ENCODE measurements at places on chromosomes 6 and 20.

DNA sequence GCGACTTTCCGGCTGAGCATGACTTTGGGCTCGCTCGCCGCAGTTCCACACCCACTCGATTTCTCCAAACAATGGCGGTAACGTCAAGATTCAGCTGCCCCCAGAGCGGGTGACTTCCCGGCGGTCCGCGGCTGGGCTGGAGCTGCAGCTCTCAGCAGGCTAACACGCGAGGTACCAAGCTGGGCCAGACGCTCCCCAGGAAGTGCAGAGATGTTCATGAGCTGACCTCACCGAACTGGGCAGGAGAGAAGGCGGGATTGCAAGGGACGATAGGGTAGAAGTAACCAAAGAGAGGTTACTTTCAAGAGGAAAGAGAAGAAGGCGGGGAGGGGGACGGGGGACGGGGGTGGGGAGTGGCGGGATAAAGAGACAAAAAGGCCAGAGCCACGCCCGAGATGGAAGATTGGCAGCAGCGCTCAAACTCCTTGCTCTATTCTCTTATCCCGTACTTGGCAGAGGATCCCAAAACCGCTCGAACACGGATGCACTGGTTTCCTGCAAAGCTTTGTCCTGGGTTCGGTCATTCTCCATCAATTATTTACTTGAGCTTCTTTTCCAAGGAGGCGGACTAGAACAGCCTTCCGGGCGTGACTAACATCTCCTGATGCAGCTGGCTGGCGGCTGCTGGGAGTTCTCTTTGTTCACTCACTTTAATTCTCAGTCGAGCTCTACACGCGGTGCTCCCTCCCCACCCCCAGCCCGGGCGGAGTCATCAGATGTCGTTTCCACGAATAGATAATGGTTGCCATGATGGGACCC is at the start of gene MTCL3:
MTCL3 (minus strand) TSS at position 626 of the 759 bp plus-strand sequence.
- peak; percentile 29 for DNase-seq

- DNase-seq: no peak
These were observed 278.8 kb upstream of the IMPG1 start for GRCh38 chr6:76351275-76351674.

DNA sequence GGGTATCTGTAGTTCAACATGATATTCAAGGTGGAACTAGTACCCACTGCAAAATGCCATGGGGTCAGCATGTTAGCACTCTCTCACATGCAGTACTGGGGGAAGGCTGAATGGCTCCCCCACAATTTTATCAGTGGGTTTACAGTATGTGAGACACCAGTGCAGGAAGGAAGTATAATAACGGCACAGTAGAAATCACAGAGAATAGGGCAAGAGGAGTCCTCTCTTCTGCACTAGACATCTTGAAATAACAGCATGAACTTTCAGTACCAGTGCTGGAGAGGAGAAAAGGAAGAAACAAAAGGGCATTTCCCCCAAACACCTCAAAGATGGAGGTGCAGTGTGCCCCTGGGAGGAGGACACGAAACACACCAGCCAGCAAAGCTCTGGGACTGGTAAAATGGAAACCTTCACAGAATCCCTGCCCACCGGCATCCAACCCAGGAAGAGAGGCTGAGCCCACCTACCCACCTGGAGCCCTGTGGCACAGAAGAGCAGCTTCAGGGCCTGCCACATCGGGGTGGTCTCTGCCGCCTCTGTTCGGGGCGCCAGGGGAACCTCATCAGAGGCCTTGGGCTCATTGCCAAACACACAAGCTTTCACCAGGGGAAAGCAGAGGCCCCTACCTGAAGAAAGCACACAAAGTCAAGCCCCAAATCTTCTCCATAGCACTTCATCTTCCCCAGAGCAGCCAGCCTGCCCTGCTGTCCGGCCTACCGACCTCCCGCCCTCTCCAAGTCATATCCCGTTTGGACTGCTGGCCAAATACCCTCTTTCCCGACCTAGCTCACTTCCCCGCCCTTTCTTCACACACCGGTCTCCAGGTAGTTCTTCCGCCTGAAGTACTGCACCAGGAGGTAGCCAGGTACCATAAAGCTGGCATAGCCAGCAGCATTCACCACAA is 1.2 kb downstream of the SLC35B2 start:
- no peak for DNase-seq

DNA sequence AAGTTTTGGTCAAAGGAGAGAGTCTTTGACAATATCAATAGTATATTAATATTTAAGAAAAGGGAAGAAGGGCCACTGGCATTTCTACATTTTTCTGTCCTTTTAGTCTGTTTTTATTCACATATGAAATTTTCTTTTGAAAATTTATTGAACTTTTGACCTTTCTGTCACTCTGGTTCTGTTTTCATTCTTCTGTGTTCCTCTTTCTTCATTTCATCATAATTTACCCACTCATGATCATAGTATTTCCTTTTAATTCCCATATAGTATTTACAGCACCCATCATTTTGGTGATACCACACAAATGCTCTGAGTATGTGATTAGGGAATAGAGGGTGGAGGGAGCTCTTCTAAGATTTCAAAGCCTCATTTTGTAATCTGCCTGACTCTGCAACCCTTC is 142.8 kb downstream of the GJA1 start:
- DNase-seq: no peak

DNA sequence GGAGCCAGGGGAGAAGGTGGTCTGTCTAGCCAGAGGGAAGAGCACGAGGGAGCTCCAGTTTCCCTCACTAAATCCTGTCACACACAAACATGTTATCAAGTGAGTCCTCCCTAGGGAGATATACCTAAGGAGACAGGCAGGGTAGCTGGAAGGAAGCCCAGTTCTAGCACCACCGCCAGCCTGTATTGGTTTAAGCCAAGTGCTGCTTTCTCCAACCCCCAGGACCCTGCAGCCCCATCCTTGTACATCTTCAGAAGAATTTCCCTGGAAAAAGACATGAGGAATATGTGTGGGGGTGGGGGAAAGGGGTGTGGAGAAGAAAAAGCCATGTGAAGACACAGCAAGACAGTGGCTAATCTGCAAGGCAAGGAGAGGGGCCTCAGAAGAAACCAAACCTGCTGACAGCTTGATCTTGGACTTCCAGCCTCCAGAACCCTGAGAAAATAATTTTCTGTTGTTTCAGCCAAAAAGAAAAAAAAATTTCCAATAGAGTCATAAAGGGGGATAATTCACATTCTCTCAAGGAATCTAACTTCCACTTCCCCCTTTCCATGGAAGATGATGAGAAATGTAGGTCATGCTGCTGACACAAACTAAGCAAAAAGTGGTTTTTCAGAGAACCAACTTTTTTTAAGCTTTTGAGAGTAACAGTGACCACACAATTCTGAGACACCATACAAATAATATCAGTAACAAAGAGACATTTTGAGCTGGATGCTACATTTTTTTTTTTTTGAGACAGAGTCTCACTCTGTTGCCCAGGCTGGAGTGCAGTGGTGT is 103.2 kb upstream of the PRDM1 start:
- DNase-seq: no peak

GRCh38 chr20:57089699-57090144 is 176.7 kb downstream of the BMP7 start:
- DNase-seq: peak; percentile 58

- DNase-seq: no peak
These were observed 95.4 kb downstream of the BCAS1 start for GRCh38 chr20:53974785-53975555.

GRCh38 chr6:21049572-21049971 is 515.3 kb downstream of the CDKAL1 start:
- DNase-seq: no peak

- no peak for DNase-seq
These were observed 2.6 kb upstream of the TFAP2C start for GRCh38 chr20:56626367-56627121.

DNA sequence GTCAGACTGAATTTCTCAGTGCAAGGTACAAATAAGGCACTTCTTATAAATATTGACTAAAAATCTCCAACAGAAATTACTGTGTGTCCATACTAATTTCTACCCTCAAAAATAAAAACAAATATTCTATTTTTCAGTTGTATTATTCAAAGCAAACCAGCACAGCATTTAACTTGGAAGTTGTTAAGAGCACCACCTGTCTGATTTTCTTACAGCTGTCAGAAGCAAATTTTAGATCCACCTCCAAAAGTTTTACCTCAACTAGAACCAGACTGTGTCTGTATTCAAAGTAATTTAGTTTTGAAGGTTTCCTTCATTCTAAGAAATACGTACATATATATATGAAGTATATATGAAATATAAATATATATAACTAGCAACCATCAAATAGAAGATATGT is 1.2 kb downstream of the TRDN start:
- DNase-seq: no peak

GRCh38 chr6:26331218-26332073 is 33.6 kb upstream of the BTN3A2 start:
- no peak for DNase-seq

DNA sequence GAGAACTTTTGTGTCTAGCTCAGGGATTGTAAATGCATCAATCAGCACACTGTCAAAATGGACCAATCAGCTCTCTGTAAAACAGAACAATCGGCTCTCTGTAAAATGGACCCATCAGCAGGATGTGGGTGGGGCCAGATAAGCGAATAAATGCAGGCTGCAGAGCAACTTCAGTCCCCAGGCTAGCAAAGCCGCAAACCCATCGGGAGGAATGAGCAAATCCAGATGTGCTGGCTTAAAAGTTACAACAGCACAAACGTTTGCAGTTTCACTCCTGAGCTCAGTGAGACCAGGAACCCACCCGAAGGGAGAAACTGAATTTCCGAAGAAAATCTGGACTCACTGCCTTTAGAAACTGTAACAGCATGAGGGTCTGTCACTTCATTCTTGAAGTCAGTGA is 21.9 kb upstream of the MBOAT1 start:
- DNase-seq: no peak

DNA sequence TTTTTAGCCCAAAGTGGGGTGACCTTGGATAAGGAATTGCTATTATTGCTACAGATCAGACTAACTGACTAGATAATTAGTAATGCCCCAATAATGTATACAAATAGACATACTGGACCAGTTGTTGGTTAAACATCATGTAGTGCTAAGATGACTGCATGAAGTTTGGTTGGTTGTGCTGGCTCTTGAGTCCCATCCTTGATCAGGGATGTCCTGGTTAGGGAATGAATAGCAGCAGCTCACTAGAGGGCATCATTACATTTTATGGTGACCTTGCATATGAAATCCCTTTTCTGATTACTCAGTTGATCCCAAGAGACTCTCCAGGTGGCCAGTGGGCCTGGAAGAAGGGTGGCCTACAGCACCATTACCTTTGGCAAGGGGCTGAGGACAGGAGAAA is 10.9 kb downstream of the TPBG start:
- DNase-seq: no peak

GRCh38 chr20:59453759-59454560 is 150.4 kb upstream of the PHACTR3 start:
- DNase-seq: no peak

- DNase-seq: no peak
These were observed 450.2 kb downstream of the CDH26 start for GRCh38 chr20:60408435-60408834.

- no peak for DNase-seq
These were observed 94.5 kb downstream of the HTR1B start for GRCh38 chr6:77368660-77369313.

GRCh38 chr6:3350252-3350796 is 91.6 kb downstream of the PSMG4 start:
- DNase-seq: no peak

DNA sequence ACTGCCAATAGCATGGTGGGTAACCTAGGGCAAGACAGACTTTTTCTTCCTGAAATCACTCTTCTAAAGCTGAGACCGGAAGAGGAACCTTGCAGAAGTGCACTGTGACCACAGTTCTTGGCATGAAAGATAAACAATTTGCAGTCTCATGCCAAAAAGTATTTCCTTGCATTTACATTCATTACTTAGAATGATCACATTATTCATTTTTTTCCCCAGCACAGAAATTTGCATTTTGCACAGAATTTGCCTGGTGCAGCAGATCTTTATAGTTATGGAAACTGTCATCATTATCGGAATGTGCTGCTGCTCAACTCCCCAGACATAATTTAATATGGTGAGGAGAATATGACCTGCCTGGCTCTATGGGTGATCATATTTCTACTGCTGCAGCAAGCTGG is 42.2 kb upstream of the EDN3 start:
- no peak for DNase-seq

DNA sequence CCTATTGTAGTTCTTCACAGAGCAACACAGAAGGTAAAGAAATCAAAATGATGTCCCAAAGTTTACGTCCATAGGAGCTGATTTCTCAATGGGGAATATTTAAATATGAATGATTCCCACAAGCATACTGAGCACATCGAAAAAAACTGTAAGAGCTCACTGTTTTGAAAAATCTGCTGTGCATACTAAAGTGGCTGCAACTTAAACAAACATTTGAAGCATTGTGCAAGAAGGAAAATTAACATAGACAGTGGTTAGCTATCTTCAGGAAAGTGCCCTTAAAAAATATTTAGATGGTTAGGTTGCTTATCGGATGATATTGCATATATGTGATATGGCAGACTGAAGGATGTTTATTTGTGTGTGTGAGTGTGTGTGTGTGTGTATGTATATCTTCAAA is 747.6 kb downstream of the RFPL4B start:
- DNase-seq: no peak

GRCh38 chr20:1370548-1371110 is 22.2 kb downstream of the FKBP1A start:
- DNase-seq: no peak

- DNase-seq: no peak
These were observed 524.8 kb upstream of the ID4 start for GRCh38 chr6:19312241-19312978.

DNA sequence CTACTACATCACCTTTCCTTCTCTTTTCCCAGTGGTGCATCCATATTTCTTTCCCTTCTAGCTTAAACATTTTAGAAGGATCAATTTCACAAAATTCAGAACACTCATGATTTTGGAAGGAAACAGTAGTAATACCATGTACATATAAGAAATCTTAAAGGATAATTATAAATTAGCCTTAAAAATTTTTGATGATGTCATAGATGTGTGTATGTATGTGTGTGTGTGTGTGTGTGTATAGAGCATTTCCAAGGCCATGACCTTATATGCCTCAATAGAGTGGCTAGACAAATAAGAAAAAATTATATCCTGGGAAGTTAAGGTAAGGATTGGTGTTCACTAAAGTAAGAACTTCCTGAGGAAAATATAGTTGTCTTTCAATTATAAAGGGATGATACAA is 24.1 kb upstream of the HS3ST5 start:
- no peak for DNase-seq

- DNase-seq: no peak
These were observed 55.2 kb upstream of the TBC1D7 start for GRCh38 chr6:13383328-13384163.

DNA sequence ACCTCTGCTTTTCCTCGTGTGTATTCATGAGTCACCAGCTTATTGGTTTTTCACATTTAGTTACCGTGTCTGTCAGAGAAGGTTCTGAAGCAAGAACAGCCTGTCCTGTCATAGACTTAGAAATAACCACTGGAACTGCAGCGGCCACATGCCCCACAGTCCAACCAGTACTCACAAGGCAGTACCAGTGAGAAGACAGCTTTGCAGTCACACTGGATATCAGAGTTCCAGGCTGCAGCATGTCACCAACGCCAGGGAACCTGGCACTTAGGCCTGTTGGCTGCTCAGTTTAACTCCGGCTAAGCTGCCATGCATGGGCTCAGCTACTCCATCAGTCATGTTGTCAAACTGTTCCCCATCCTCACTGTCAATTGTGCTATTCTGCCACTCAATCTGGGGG is 40.1 kb downstream of the ADNP start:
- no peak for DNase-seq

GRCh38 chr6:27771235-27771634 is 141.0 kb downstream of the OR2B2 start:
- DNase-seq: no peak
